Retinal pigment epithelial cell (primary cell): ENCODE measurements at places on chromosomes 6 and 20.

DNA sequence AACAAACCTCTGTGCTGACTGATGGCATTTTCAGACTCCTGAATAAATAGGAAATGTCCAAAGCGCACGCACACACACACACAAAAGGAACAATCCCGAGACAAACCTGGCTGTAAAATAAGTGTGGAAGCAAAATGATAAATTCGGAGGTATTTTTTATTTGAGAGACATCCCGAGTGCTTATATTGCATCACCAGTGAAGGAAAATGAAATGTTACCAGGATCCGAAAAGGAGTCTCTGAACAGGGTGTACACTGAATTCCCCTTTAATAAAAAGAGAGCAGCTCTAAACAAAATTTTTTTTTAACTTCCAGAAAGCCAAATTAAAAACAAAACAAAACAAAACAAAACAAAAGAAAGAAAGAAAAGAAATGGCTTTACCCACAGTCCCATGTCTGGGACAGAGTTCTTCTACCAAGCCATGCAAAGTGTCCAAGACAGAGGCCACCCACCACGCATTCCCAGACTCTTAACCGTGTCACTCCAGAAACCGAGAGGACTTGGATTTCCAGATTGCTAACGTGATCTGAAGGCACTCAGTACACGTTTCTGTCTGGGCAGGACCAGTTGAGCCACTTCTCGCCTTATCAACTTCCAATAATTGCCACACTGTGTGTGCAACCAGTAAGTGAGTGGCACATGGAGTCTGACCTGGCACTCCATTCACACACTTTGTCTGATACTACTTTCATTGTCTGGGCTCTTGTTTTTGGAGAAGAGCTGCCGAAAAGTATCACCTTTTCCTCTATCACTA, 817 bp downstream of the ME1 start:
- no peak for DNase-seq

- no peak for DNase-seq
Measured at GRCh38 chr20:25059866-25060465, 2.0 kb upstream of the ACSS1 start.

GRCh38 chr6:107342144-107342543, 117.2 kb downstream of the PDSS2 start:
- DNase-seq, result no peak

DNA sequence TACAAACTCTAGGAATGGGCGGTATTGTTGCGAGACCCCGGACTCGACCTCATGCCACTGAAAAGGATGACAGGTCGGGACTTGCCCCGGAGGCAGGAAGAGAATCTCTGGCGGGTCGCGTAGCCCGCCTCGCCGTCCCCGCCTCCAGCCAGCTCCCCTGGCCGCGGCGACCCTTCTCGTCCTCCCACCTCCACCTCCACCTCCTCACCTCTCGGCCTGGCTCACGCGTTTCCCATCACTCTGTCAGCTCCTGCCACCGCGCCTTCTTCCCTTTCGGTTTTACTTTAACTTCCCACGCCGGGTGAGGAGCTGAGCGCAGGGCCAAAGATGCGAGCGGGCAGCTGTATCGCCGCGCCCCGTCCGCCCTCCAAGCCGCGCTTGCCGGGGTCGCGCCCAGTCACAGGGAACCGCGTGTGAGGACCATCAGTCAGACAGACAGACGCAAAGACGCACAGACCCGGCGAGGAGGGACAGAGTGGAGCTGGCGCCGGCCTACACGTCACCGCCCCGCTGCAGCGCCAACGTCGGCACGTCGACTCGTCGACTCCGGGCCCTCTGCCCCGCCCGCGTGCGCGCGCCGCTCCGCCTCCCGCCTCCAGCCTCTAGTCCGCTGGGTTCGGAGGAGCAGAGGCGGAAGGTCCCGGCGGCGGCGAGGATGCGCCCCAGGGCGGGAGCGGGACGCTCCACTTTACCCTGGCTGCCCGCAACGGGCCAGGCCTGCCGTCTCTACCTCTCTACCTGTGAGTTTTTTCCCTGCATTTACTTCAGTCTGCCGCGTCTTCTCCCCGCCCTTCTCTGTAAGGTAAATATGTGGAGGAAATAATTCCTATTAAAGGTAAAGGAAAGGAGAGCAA, at the start of gene ASCC3:
ASCC3 (minus strand) TSS at position 477 of the 854 bp plus-strand sequence. CDS start 13,332 bp downstream, outside the sequence.
- DNase-seq, result peak; percentile 58

- no peak for DNase-seq
Measured at GRCh38 chr6:21450149-21450548, 143.4 kb upstream of the SOX4 start.

GRCh38 chr6:111428811-111429210, 54.2 kb downstream of the REV3L start:
- DNase-seq, result no peak

GRCh38 chr6:42221546-42221945, 3.9 kb upstream of the MRPS10 start:
- no peak for DNase-seq

DNA sequence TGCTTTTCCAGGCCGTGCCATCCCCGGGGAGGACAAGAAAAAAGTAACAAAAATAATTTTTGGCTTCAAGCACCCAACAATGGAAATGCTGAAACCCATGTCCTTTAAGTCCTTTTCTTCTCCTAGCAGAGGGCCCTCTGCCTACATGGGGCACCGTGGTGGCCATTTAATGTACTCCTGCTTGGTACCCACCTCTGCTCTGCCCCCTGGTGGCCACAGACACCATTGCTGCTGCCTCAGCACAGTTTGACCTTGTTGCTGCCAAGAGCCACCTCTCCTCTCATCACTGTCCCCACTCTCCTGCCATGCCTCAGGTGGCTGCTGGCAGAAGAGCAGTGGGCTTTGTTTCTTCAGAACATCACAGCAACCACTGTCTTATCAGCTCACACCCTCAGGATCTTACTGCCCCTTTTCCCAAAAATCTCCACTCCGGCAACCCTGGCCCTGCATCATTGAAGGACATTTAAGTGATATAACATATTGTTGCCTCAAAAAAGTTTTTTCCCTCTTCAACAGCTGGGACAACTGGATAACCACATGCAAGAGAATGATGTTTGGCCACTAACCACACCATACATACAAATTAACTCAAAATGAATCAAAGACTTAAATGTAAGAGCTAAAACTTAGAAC, 12.9 kb upstream of the ARMC2 start:
- peak; percentile 30 for DNase-seq

DNA sequence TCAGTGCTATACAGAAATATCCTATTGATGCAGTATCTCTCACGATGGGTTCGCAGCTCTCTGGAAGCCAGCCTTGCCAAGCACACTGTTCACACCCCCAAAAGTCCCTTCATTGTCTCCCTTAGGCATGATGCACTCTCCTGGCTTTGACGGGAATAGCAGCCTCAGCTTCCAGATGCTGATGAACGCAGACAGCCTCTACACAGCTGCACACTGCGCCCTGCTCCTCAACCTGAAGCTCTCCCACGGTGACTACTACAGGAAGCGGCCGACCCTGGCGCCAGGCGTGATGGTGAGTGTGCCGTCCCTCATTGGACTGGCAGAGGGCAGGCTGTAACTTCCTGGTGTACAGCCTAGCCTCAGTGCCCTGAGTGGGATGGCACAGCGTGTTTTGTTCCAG, 60.0 kb upstream of the PBOV1 start:
- no peak for DNase-seq

DNA sequence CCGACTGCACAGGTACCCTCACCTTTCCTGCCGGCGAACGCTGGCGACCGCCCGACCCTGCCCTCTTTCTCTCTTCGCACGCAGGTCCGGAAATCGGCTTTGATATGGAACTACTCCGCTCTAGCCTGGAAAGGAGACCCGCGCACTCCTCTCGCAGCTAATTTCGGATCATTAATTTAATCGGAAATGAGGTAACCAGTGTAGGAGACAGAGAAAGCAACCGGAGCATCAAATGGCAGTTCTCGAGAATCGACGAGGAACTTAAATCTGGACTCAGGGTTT, 949 bp upstream of the ATXN1 start:
- DNase-seq, result no peak

GRCh38 chr6:147695819-147696218, 187.3 kb downstream of the SAMD5 start:
- no peak for DNase-seq

GRCh38 chr6:56370127-56370540, 122.8 kb upstream of the COL21A1 start:
- DNase-seq, result no peak

GRCh38 chr6:42551217-42551616, 12.6 kb upstream of the UBR2 start:
- no peak for DNase-seq

DNA sequence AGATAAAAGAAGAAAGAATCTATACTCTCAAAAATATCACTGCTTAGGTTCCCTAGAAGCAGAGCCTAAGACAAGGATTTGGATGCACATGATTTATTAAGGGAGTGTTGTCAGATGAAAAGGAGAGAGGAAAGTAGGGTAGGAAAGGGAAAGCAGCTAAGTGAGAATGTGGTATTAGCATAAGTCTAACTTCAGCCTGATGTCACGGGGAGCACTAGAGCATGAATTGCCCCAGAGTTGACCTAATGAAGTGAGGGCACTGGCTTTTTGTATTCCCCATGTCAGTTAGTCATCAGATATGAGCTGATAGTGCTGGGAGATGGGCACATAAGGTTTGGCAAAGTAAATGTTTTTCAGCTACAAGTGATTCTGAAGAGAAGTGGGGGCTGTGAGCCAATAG, 129.0 kb upstream of the THEMIS start:
- DNase-seq, result peak; percentile 1

DNA sequence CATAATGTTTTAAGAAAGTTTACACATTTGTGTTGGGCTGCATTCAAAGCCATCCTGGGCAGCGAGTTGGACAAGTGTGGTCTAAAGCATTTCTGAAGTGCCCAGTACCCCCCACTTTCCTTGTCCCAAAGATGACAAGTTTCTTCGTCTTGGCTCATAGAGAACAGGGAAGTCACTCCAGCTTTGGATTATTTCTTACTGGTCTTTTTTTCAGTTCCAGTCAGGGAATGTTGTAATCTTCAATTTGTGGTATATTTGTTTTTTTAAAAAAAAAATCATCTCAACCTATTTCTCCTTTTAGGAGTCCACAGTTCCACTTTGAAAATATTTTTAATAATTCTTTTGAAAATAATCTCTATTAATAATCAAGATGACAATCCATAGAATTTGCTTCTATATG, 34.0 kb downstream of the SLX4IP start:
- no peak for DNase-seq

DNA sequence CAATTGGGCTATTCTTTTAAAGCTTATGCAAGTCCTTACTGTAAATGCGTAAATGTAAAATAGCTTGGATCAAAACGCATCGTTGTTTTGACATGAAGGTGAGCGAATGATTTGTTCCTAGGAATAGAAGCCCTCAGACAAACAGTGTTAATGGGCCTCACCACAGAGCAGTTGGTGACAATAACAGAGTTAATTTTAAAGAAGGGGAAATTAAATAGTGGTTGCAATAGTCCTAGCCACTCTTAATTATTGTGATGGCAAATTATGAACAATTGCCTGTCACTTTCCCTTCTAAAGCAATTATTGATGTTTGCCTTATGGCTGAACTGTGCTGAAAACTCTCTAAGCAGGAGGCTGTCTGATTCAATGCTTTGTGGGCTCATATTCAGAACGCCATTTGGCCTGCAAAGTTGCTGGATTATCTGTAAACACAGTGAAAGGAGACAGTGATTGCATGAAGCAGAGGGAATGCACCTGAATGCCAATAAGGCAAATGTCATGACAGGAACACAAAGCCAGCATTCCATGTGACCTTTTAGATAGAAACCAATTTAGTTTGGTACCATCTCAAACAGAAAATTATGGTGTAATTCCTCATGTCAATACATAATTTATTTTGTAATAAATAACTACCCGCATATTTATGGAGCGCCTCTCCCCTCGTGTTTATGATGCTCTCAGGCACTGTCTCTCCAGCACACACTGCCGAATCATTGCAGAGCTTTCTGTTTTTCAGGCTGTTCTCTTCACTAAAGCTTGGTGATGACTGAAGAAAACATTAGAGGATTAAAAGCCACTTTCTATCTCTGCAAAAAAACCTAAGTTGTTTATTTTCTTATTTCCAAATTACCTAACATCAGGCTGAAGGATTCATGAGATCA, 387.5 kb downstream of the HACE1 start:
- DNase-seq, result no peak

DNA sequence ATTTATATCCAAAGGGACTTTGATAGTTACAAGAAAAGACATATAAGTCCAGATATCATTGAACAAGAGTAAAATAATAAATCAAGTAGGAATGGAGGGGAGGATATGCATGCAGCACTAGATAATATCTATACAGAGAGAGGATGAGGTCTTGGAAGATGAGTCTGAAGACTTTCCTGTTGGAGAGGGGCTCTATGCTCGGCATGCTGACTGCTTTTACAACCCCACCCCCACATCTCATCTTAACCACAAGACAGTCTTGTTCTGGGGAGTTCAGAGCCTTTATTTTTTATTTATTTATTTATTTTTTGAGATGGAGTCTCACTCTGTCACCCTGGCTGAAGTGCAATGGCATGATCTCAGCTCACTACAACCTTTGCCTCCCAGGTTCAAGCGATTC, 48.4 kb upstream of the IER3 start:
- no peak for DNase-seq

- DNase-seq, result no peak
Measured at GRCh38 chr6:25695671-25696070, 43.7 kb downstream of the SCGN start.

GRCh38 chr6:16803294-16804200, 42.3 kb upstream of the ATXN1 start:
- peak; percentile 73 for DNase-seq

- DNase-seq, result no peak
Measured at GRCh38 chr6:21200134-21200870, 393.2 kb upstream of the SOX4 start.

DNA sequence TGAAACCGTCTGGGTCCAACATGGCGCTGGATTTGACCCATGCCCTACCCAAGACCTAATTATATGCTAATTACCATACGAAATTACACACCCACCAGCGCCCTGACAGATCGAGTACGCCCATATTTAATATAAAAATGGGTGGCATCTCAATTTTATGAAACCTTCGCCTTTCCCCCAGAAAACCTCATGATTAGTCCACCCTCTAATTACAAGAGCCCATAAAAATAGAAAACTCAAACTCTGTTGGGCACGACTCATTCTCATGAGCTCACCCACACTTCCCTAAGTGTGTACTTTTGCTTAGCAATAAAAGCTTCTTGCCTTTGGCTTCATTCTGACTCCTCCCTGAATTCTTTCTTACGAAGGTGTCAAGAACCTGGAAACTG, 136.4 kb downstream of the OR2B2 start:
- no peak for DNase-seq

DNA sequence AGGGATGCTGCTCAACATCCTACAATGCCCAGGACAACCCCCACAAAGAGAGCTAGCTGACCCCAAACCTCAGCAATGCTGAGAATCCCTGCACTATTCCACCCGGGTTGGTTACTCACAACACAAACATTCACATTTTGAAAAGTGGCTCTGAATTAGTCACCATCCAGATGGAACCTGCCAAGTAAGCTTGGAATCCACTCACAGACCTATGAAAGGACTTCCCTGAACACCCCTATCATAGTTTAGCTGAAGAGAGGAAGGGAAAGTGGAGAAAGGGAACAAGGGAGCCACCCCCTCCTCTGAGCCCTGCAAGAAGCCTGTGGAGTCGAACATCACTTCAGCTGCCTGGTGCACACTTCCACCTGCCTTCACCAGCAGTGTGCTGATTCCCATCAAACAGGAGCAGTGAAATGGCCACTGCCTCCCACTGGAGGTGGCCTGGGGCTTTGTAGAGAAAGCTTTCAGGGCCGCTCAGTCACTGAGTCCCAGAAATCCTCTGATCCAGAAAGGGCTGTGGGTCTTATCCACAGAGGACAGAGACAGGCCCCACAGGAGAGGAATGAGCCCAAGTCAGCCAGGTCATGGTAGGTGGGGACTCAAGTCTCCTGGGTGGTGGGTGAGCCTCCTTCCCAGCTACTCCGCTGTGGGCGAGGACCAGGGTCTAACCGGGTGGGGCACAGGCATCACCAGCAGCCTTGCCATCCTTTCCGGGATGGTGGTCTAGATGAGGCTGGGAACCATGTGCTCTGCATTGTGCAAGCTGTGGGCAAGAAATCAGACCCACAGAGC, 203.7 kb downstream of the SYNDIG1 start:
- DNase-seq, result peak; percentile 81
